ENCODE measurements at places on chromosomes 13 and 19.

- no peak for DNase-seq
These were observed 5.9 kb upstream of the SRRM5 start for GRCh38 chr19:43605875-43606568.

DNA sequence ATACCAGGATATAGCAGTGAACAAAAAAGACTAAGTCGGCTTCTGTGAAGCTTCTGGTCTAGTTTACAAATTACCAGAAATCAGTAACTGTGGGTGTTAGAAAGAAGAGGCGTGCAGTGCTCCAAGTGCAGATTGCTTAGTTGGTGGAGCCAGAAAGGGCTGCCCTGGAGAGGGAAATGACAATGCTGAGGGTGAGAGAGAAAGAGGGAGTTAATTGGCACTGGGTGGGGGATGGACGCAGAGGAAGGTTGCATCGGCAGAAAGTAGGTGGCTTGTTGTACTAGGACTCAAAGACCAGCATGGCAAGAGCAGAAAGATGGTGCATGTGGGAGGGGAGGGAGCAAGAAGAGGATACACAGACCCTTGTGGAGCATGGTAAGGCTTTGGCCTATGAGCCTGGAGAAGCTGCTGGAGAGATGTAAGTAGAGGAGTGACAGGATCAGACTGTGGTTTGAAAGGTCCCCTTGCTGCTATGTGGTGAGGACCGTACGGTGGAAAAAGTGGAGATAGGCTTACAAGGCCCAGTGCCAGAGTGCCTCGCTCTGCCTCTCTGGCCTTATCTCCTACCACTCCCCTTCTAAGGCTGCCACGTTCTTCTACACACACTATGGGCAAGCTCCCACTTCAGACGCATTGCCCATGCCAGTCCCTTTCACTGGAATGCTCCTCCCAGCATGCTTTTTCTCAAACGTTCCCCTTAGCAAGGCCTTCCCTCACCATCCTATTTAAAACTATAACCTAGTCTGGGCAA, 13.5 kb downstream of the SMG9 start:
- DNase-seq = no peak

DNA sequence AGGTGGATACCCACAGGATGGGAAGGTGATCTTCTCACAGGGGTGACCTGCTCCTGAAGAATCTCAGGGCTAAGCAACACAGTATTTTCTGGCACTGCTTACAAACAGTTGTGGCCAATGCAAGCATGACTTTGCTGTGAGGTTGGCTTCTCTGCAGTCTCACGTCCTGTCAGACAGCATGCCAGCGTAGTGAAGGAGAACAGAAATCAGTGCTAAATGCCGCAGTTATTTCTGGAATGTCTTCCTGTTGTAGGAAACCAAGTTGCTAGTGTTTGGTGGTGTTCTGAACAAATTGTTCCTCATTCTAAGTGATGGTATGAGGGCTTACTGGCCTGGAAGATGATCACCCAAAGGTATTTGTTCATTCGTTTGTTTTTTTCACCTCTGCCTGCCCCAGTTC, 320.1 kb downstream of the MTUS2 start:
- peak; percentile 21 for DNase-seq

DNA sequence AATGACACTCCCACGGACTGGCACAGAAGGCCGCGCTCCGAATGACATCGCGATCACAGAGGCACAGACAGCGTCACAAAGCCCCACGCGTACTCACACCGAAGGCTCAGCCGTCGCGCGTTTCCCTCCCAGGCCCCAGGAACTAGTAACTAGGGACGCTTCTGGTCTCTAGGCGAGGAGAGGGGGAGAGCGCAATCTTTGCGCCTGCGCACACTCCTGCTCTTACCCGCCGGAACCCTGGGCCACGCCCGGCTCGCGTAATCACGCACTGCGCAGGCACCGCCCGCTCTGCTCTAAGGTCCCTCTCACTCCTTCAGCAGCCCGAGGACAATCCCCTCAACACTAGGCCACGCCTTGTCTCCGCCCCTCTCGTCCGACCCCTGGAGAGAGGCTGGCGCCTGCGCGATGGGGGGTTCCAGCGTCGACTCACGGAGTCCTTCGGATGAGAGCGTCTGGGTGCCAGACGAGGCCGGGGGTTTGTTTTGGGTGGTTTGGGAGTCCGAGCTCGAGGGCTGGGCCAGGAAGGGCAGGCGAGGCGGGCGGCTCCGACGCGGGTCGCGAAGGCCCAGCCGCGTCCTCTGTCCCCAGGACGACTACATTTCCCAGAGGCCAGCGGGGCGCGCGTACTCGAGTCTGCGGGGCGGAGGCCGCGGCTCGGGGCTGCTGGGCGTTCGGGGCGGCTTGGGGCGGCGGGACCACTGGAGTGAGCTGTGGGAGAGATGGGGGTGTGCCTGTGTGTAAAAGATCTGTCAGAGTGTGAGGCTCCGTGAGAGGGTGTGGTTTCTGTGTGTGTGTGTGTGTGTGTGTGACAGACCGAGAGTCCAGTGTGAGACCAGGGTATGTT, at the start of gene ZNF471:
TSS of gene ZNF471 (plus strand) at position 410 of the 844 bp plus-strand sequence. CDS start 3,717 bp downstream, outside the sequence.
- DNase-seq = peak; percentile 87

DNA sequence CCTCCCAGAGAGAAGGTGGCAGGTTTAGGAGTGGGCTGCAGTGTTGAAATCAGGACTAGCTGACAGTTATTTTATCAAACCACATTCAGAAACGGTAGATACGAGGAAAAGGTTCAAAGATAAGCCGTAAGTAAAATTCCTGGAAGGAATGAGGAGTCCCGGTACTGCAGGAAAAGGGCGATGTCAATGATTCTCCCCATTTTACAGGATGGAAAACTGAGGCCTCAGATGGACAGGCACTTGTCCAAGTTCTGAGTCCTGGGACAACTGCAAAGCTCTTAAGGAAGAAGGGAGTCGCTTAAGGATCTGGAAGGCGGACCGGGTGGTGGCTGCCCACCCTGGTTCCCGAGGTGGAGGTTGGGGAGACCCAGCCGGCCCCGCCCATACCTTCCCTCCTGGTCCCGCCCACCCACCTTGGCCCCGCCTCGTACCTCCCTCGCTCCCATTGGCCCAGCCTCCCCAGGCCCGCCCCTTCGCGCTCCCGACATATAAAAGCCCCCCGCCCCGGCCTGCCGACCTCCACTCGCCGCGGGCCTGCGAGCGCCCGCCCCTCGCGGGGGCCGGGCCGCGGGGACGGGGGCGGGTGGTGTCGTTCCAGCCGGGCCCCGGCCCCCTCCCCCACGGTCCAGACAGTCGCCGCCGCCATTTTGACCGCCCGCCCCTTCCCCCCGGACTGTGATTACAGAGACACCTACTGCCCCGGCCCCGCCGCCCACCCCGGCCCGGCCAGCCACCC, 603 bp downstream of the RFX1 start:
- DNase-seq = no peak

GRCh38 chr19:401866-402511, 7.0 kb downstream of the C2CD4C start:
- DNase-seq = no peak

DNA sequence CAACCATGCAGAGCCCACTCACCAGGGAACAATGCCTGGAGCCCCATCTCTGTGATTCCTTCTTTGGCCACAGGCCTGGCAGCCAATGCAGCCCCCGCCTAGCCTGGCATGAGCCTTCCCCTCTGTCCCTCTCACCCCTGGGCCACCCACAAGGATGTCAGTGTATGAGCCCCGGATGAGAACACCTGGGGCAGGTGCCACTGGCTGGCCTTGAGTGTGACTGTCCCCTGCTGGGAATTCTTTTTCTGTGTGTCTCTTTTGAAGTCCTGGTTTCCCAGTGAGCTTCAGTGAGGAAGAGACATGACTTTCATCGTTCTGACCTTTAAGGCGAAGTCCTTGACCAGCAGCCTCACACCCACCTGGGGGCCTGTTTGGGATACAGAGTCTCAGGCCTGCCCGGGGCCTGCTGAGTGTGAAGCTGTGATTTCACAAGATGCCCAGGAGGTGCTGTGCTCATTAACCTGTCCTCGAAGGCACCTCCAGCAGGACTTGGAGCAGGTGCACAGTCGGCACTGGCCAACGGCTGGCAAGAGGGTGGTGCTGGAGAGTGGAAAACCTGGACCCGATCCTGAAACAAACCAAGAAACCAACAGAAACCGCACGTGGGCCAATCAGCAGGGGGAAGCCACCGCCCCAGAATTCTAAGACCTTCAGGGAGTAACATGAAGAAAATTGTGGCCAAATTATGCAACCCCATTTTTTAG, 27.4 kb upstream of the SPACA7 start:
- no peak for DNase-seq

DNA sequence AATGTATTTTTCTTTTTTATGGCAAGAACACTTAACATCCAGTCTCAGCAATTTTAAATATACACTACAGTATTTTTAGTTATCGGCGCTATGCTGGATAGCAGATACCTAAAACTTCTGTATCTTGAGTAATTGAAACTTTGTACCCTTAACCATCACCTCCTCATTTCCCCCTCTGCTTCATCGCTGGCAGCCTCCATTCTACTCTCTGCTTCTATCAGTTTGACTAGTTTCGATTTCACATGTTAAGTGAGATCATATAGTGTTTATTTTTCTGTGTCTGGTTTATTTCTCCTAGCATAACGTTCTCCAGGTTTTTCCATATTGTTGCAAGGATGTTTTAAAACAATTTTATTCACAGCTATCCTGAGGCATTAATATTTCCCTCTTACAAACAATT, 340.8 kb upstream of the SLC10A2 start:
- no peak for DNase-seq

GRCh38 chr19:7004313-7004931, 16.8 kb downstream of the MBD3L2B start:
- no peak for DNase-seq

GRCh38 chr19:8615813-8616596, 5.5 kb upstream of the ADAMTS10 start:
- no peak for DNase-seq

GRCh38 chr19:30717381-30717780, 345.2 kb downstream of the ZNF536 start:
- DNase-seq = no peak

DNA sequence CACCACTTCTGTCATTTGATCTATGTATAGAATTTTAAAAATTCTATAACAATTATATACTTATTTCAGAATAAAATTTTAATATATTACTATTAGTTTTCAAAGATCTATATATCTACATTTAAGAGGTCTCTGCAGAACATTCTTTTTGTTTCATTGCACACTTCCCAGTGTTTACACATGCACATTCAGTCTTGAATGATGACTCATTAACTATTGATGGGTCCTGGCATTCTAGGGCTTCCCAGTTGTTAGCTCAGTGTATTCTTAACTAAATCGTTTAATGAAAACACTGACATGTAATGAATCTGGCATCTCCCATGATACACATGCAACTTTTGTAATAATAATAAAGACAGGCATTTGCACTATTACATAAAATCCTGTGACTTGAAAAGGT, 324.6 kb downstream of the KLF12 start:
- DNase-seq = no peak

GRCh38 chr13:96525715-96526114, 435.8 kb downstream of the HS6ST3 start:
- DNase-seq = no peak

GRCh38 chr13:41548910-41549309, 91.6 kb downstream of the RGCC start:
- DNase-seq = no peak

DNA sequence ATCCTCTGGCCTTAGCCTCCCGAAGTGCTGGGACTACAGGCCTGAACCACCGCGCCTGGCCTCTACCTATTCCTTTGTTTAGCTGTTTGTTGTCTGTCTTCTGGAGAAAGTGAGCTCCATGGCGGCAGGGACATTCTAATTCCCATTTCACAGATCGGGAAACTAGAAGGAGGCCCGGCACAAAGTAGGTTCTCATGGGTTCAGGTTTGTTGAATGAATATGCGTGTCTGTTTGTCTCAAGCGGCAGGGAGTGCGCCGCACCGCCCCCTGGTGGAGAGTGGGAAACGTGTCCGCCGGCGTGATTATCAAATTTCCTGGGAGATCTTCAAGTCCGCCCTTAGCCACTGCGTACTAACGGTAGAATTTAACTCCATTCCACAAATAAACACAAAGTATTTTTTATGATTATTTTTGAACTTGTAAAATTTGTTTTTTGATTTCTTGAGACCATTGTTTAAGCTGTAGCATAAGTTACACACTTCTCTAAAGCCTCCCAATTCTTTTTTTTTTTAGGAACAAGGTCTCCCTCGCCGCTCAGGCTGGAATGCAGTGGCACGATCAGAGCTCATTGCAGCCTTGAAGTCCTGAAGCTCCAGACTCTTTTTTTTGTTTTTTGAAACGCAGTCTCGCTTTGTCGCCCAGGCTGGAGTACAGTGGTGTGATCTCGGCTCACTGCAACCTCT, 8.9 kb upstream of the CCDC9 start:
- no peak for DNase-seq

DNA sequence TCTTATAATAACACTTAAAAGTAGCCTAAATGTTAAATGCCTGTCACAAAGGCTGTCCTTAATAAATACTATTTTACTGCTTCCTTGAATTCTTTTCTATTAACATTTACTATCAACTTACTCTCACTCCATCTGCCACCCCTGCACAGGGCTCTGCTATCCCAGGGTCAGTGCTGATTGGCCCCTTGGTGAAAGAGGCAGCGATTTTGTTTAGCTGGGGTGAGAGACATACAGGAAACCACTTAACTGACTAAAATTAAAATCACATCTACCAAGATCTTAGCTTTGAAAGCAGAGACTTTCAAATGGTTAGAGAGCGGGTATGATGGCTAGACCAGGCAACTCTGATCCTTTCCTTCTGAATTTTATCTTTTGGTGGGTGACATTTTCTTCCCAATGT, 149.9 kb upstream of the HTR2A start:
- DNase-seq = no peak

DNA sequence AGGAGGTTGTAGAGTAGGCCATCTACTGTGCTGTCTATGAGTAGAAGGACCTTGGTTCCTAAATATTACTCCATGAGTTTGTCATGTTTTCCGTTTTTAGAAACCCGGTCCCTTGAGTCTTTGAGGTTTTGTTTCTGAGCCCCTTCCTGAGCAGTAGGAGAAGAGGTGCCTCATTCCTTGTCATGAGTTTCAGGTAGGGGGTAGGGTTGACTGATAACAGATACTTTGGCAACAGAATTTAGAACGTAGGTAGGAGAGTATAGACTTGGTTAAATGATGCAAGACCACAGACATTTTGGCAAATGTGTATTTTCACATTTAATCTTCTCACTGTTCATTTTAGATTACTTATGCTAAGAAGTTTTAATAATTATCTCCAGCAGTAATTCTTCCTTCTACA, 24.6 kb downstream of the LMO7 start:
- DNase-seq = no peak

- no peak for DNase-seq
These were observed 9.9 kb downstream of the SPACA6 start for GRCh38 chr19:51702825-51703574.

- no peak for DNase-seq
These were observed 31.3 kb downstream of the TINCR start for GRCh38 chr19:5536337-5536894.

DNA sequence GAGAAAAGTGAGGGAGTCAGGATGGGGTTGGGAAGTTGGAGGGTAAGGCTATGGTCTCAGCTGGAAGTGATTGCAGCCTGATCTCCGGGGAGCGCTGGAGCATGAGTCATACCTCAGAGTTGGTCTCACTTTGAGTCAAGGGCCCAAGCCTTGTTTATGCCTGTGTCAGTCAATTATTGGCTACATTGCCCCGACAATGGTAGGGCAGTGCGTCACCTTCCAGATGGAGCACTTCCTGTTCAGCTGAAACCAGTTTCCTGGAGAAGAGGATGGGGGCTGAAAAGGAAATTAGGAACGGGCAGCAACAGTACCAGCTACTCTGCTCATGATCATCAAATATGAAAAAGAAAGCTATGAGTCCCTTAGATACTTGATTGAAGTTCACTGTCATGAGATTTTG, 60.4 kb downstream of the ADGRE1 start:
- no peak for DNase-seq

Measured in AG04449 (cell line).